Liver (tissue), 10 donors: ENCODE measurements at places on chromosomes 5 and 9.
A peak's percentile ranks its signal among the peaks of the same experiment; 100 is the strongest.

GRCh38 chr5:15594977-15595568 is 95.1 kb downstream of the FBXL7 start:
- DNase-seq: no peak

DNA sequence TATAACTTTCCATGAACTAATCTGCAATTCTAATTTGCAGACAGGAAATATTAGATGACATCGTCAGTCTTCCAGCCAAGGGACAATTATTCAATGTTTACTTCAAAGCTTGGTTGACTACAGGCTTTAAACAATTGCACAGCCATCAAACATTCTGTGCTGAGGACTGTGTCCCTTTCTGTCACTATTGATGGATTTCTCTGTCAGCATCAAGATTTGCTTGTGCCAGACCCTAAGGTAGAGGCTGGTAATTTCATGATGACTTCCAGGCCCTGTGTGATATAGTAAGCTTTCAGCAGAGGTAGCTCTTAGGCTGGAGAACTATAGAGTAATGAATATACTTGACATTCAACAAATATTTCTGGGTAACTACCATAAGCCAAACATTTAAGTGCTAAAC is 229.3 kb upstream of the ACTBL2 start:
- no peak for DNase-seq

DNA sequence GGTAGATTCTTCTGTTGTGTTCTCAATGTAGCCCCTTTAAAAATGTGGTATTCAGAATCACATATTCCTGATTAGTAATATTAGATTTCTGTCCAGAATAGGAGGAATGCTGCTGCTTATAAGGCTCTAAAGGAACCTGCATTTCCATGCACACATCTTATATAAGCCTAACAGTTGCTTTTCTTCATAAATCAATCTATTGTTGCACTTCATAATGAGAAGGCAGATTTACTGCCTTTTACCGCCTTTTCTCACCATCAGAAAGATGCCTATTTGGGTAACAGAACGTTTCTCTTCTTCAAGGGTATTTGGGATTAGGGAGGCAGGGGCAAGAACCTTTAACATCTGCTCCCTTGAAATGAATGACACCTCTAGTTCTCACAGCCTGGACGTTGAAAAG is 243.4 kb downstream of the MLLT3 start:
- DNase-seq: no peak

- no peak for DNase-seq
Measured at GRCh38 chr9:92196909-92197308, 81.7 kb upstream of the SPTLC1 start.

GRCh38 chr5:152164860-152165259 is 240.2 kb upstream of the GLRA1 start:
- no peak for DNase-seq

DNA sequence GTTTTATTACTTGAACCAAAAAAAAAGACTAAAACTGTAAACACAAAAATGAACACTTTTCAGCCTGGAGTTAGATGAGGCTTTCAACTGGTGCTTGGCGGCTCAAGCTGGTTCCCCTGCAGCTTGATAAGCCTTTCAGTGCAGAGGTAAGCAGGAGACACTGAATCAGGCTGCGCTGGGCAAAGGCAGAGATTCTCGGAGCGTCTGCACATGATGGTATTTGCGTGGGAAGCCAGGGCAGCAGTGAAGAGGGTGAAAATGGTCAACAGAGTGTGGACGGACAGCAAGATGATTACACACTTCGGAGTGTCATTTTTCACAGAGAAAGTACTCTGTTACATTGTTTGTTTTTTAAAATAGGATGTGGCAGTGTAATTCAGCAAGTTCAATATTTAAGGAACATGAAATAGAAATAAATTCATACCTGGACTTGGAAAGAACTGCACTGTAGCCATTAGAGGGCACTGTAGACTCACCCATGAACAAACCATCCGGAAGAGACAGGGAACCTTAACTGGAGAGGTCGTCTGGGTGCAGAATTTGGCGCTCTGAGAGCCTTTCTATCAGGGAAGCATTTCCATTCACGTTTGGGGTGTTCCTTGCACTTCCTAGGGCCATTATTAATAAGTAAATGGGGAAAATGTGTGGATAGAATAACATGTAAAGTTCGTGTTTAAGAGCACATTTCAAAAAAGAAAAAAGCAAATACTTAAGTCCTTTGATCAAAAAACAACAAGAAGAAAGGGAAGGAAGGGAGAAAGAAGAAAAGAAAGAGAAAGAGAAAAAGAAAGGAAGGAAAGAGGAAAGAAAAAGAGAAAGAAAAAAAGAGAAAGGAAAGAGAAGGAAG is 69.8 kb downstream of the ICE1 start:
- no peak for DNase-seq

GRCh38 chr5:151284392-151284967 is 19.1 kb downstream of the SLC36A3 start:
- DNase-seq: no peak

DNA sequence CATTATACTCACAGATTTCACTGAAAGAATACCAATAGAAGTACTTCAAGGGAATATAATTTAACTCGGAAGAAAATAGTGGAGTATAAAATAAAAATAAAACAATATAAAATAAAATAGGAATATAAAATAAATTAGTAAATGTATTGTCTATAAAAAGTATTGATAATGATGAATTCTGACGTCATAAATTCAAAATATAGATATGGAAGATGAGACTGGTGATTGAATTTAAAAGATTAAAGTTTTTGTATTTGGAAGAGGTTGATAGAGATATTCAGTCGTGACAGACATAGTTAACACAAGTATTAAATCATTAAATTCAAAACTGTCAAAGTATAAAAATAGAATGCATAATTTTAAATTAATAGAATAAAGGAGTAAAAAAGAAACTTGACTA is 964.9 kb upstream of the C9orf72 start:
- DNase-seq: no peak

DNA sequence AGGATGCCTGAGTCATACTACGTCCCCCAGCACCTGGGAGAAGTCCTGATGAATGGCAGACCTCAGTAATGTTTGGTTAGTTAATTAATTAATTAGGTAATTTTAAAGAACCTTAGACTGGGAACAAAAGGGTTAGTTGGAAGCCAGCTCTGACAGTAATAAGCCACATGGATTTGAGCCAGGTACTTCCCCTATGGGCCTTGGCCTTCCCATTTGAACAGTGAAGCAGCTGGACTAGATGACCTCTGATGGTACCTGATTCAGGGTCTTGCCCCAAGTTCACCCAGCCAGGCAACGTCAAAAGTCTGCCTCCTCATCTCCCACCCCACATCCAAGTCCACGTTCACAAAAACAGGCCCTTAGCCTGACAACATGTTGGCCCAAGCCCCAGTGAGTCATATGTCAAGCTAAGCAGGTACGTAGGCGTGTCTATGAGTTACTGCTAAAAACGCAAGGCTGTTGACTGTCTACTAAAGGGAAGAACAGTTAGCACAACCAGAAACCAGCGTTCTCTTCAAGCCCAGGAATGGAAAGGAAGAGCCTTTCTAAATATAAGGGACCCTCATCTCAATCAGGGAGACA is 303.2 kb downstream of the ACTL7B start:
- DNase-seq: no peak

GRCh38 chr5:116674881-116675625 is 100.4 kb upstream of the SEMA6A start:
- no peak for DNase-seq

- peak; percentile 86 for DNase-seq
Measured at GRCh38 chr5:53560506-53561191, at the start of gene NDUFS4. NDUFS4 (plus strand) TSS chr5:53560639; CDS start chr5:53560663, 24 bp downstream.

GRCh38 chr9:128322404-128323211 is at the start of the genes COQ4 and TRUB2:
COQ4 (plus strand) TSS chr9:128322839; CDS start chr9:128322859, 20 bp downstream.
TRUB2 (minus strand) TSS chr9:128322447; CDS start chr9:128322408, 39 bp downstream.
- DNase-seq: peak; percentile 91
